ENCODE measurements at places on chromosomes 6 and 20.

DNA sequence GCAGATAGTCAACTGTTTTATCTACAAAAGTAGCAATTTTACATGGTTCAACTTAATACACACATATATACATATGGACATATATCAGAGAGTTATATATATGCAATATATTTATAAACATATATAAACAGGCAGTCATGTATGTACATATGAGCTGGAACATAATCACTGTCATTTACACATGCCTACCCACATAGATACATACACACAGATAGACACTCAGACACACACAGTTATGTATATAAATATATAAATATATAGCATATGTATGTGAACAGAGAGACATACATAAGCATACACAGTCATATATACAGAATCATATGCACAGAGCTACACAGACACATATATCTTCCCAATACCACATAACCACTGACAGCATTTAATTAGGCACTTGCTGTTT is 2.2 kb downstream of the WFDC5 start:
- no peak for DNase-seq

DNA sequence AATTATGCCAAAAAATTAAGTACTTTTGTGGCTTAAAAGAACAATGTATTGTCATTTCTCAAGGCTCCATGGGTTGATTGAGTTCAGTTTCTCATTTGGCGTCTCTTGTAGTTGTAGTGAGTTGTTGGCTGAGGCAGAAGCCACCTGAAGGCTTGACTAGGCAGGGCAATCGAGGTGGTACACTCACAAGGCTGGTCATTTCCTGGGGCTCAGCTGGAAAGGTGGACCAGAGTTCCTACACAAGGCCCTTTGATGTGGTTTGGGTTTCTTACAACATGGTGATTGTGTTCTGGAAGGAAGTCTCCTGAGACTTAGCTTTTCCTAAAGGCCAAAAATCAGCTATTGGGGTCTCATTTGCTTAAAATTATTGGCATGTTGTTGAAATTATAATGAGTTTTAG is 22.6 kb downstream of the MAS1 start:
- no peak for DNase-seq

DNA sequence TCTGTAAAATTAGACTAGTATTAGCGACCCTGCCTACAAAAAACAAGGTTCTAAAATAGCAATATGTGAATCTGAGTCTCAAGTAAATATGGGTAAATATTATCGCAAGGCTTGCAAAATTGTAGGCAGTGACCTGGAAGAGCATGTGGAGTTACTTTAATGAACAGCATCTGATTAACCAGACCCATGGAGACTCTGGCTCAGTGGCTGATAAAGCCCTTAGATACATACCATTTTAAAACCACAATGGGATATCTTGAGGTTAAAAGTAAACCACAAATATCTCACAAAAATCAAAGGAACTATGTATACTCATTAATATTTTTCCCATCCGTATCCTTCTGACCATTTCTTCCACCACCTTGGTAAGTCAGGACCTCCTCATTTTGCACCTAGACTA is 187.0 kb downstream of the MTFR2 start:
- DNase-seq = no peak

- no peak for DNase-seq
Observed at GRCh38 chr20:2729791-2730190, 37.2 kb downstream of the EBF4 start.

GRCh38 chr20:45337367-45338120 is 10.7 kb downstream of the SDC4 start:
- no peak for DNase-seq

DNA sequence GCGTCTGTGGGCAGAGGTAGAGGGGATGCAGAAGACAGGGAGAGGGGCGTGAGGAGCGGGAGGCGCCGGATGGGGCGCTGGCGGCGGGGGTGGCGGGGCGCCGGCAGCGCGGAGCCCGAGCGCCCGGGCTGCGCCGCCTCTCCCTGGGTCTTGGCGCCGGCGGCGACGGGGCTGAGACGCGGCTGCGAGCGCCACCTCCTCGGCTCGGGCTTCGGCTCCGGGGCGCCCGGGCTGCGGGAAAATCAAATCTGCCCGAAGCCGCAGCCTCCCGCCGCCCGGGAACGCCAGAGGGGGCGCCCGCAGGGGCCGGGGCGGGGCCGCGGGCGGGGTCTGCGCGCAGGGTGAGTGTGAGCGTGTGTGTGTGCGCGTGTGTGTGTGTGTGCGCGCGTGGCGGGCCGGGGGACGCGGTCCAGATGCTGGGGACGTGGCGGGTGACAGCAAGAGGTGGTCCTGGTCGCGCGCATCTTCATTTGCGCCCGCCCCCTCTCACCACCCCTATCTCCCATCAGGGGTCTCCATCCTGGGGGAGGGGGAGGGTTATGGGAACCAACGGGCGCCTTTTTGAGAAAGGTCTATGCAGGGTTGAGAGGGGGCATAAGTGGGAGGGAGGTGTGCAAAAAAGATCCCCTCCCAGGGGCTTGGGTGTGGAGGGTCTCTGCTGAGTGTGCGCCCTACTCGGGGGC is 646 bp upstream of the CPNE5 start:
- no peak for DNase-seq

All from NT2/D1 (cell line).